B cell (primary cell): ENCODE measurements at places on chromosomes 4 and X. TPM values are rescaled to one million over a fixed set of nuclear protein-coding genes. Genes with fewer than 3 reads are reported as not detected.

- DNase-seq = no peak
Measured at GRCh38 chr4:23999714-24000469, 110.0 kb upstream of the PPARGC1A start.

- DNase-seq = no peak
Measured at GRCh38 chr4:52157641-52158316, 106.7 kb downstream of the SPATA18 start.

DNA sequence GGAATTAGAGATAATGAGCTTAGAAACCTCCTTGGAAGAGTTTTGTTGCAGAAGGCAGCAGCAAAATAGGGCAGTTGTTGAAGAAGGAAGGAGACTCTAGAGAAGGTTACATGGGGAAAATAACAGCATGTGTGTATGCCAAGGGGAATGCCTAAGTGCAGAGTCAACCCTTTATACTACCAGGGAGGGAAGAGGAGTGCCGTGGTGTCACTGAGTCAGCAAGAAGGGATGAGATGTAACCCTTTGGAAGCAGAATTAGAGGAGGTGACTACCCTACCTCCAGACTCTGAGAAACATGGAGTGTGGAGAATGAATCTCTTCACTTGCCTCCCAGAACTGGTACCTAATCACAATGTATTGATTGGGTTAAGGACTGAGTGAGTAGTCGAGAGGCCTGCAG, 6.7 kb upstream of the GABRE start:
- DNase-seq = no peak

- DNase-seq = no peak
Measured at GRCh38 chr4:186027405-186027804, 41.6 kb upstream of the TLR3 start.

DNA sequence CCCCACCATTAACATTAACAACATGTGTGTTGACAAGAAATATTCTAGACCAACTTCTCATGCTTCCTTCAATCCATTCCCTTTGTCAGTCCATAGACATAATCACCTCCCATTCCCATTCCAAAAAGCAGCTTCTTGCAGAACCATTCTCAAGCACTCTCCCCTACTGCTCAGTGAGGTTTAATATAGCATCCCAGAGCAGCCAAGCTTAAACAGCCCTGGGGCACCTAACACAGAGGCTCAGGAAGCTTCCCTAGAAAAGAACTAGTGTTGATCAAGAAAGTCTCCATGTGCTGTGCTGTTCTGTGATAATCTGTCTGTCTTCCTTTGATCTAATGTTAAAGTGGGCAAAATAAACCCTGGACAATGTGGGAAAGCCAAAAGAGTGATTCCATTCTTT, 174.2 kb upstream of the NOCT start:
- no peak for DNase-seq

- no peak for DNase-seq
Measured at GRCh38 chr4:172514011-172514410, 654.6 kb upstream of the GALNT7 start.

DNA sequence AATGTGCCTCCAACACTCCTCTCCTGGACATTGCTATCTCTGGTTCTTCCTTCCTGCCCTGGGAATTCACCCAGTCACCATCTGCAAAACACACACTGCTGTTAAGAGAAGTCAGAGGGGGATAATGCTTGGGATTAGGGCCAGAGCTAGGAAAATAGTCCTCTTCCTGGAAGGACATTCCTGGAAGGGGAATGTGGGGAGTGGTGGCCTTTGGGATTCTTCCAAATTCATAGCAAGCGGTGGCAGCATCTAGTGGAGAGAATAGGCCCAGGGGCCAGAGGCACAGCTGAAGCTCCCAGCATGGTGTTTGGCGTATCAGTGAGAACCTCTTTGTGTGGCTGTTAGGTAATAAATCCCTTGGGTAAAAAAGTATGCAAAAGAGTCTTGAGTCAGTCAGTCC, 34.3 kb downstream of the SHROOM4 start:
- no peak for DNase-seq

Gene SMIM10
- polyA plus RNA-seq = 0.36 and 0.52 TPM in 2 replicates

DNA sequence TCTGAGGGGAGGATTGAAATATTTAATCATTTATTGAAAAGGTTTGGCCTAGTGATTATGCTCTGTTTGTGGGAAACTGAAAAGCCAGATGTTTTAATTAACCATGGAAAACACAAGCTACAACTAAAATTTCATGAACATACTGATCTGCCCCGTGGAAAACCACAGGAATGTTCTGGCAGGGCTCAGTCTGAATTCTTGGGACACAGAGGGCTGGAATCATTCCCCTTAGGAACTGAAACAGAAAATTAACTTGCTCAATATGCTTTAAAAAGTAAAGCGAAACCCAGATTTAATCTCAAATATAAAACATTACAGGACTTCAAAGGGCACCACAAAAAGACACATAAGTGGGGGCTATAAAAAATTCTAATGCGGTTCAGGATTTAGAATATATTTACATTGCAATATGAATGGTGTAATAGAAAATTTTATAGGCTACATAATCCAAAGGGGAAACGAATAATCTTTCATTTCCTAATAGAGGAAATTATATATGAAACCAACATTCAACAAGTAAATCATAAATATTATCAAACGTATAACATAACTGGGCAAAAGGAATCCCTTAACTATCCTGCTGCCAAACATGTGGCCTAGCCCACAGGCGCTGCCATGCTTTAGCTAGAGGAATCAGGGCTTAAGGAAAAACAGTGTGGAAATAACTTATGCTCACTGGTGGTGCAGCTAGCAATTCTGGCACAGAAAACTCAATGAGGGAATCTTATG, 70.9 kb downstream of the APBB2 start:
- DNase-seq = no peak

Gene GUCY1B1
- 0.09 and 0.23 TPM in 2 replicates for polyA plus RNA-seq

DNA sequence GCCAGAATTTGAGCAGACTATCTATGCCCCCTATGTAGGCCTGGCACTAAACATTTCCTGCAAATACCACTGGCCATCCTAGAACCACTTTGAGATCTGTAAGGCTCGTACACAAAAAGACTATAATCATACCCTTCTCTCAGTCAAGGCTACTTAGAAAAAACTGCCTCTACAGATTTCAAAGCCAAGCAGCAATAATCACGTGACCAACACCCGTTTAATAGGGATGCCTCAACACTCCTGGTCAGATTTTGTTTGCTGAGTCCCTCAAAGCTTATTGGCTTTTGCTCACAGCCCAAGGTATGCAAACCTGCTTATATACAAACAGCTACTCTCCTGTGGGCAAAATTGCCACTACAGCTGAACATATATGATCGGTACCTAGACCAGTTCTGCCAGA, 897 bp downstream of the COX7B2 start:
- no peak for DNase-seq

DNA sequence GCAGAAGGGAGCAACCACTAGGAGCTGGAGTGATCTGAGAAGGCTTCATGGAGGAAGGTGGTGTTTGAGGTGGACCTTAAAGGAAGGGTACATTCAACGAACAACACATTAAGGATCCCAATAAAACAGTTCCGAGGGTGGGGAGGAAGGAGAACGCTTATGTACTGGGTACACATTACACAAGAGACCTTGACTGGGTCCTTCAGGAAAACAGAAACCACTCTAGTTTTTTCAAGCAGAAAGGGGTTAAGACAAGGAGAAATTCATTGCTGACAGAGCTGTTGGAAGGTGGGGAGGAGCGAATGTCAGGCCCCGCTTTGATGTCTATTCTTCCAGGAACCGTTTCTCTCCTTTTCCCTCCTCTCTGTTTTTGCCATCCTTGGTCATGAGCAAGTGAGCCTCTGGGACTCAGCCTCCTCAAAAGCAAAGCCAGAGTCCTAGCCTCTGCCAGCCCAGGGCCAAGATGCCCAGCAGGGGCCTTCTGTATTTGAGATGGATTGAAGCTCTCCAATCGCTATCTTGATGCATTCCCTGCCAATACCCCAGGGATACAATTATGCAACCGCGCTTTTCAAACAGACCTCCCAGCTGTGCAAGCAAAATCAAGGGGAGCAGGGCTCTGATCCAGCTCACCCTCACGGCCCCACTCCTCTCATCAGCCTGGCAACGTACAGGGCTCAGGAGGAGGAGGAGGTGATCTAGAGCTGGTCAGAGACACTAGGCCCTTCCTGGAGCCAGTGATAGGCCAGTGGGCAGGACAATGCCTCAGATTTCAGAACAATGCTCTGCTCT, 48.4 kb downstream of the ZBTB49 start:
- DNase-seq = no peak

GRCh38 chr4:17327591-17327990, 184.3 kb downstream of the QDPR start:
- no peak for DNase-seq

GRCh38 chrX:68193234-68193633, 240.1 kb downstream of the OPHN1 start:
- DNase-seq = no peak
